Muscle of arm (tissue), 14 donors: ENCODE measurements at places on chromosomes 6 and 20. TPM values are rescaled to one million over a fixed set of nuclear protein-coding genes. Genes with fewer than 3 reads are reported as not detected.
A peak's percentile ranks its signal among the peaks of the same experiment; 100 is the strongest.

- DNase-seq, result peak; percentile 13
Measured at GRCh38 chr6:27096834-27097511, 150.5 kb upstream of the PRSS16 start.

DNA sequence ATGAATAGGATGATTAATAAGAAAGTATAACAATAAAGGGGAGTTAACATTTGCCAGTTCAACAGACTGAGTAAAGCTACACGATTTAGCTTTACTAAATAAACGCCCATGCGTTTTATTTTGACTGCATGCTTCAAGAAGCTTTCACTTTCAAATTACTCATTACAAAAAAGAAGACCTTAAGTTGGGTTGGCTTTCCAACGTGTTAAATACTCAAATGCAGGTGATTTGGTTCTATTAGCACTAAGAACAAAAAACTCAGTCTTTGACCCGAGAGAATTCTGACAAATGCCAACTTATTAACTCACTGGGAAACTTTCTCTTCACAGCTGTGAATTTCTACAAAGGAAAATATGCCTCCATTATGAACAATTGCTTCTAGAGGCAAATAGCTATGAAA lies 24.8 kb downstream of the RNF146 start:
- DNase-seq, result no peak

- peak; percentile 82 for DNase-seq
Measured at GRCh38 chr6:26249957-26250697, 114.9 kb upstream of the BTN3A2 start.

DNA sequence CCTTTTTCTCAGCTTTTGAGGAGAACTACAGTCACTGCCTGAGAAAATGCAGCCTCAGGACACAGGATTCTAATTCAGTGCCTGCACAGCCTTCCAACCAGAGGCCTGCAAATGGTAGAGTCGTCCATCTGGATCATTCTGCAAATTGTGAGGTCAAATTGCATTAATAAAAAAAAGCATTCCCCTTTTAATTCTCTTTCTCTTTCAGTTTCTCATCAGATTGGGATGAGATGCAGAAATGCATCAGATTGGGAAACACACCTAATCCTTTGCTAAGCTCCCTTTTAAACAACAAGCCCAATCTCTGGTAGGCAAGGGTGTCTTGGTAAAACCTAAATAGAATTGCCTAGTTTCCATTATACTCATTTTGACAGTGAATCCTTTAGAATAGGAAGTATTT lies 838.8 kb downstream of the MAFB start:
- no peak for DNase-seq

DNA sequence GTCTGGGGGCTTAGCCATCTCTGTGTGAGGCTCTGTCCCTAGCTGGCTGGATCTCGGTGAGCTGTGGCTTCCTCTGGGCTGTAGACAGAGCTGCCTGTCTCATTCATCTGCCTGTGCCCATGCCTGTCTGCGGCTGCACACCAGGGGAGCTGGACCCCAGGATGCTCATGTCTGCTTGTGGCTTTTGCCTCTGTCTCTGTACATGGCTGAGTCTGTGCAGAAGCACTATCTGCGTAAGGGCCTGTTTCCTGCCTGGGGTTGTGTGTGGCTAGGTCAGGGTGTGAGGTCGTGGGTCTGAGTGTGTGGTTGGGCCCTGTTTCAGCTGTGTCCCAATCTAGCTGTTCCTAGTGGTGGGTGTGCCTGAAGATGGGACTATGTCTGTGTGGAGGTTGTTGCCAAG lies 68.2 kb downstream of the CDH22 start:
- DNase-seq, result no peak

DNA sequence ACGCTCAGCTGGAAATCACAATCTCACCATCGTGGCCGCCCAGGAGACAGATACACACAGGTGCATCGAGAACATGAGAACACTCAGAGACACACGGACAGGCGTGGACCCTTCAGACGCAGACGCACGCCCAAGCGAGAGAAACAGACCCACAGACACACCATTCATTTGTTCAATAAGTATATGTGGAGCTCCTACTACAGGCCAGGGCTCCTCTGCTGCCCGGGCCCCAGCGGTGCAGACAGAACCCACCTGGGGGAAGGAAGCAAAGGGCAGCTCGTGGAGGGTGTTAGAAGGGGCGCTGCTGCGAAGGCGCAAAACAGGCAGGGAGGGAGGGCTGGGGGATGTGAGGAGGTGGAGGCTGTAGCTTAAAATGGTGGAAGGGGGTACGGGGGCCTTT lies 39.2 kb downstream of the SRC start:
- no peak for DNase-seq

GRCh38 chr6:18240230-18240629 lies 24.1 kb downstream of the DEK start:
- no peak for DNase-seq

The HLA-DRB1 gene
- polyA plus RNA-seq, result not detected

The DEFB132 gene
- polyA plus RNA-seq, result not detected

The SLC35D3 gene
- polyA plus RNA-seq, result not detected

The HRH3 gene
- polyA plus RNA-seq, result not detected
